ENCODE measurements at places on chromosomes 5 and 9.

DNA sequence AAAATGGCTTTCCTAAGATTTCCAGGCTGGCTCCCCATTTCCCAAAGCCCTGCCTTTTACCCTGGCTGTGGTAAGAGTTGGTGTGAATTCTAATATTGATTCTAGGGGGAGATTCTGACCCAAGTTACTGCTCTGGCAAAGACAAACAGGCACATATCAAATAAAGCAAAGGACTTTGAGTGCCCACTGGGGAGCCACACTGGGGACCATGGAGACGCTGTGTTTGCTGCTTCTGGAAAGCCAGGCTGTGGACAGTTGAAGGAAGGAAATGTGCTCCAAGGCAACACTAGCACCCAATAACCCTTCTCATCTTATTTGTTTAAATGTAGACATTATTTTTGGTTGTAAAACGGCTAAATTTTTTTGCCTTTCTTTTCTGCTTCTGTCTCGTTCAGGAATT, 78.7 kb downstream of the SNCAIP start:
- no peak for DNase-seq

- no peak for DNase-seq
These were observed 356.2 kb downstream of the TMEM161B start for GRCh38 chr5:87912419-87912818.

DNA sequence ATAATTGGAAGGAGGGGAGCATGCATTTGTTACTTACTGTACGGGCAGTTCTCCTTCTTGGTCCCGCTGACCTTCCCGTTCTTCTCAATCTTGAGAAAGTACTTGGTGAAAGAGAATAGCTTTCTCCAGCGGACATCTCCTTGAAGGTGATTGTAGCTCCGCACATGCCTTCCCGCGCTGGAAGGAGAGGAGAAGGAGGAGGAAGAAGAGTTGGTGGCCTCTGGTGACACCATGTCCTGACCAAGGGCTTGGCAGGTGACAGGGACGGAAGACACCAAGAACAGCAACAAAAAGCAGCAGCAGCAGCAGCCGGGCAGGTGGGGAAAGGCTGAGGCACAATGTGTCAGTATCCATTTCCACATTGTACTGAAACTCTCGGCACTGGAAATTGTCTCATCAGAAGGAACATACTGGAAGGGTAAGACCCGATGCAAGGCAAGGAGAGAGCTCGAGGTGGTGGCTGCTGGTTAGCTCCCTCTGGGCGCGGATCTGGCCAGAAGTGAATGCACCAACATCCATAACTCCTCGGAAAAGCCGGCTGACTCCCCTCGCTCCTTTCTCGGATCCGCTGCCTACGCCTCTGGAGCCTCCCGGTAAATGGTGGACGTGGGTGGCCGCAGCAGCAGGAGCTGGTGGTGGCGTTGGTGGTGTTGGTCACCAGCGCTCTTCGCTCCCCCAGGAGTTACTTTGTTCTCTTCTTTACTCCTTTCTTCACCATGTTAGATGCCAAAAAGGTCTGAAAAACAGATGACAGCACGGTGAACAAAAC, 715 bp downstream of the FGF10 start:
- no peak for DNase-seq

GRCh38 chr5:27266184-27266583, 227.8 kb upstream of the CDH9 start:
- DNase-seq: no peak

DNA sequence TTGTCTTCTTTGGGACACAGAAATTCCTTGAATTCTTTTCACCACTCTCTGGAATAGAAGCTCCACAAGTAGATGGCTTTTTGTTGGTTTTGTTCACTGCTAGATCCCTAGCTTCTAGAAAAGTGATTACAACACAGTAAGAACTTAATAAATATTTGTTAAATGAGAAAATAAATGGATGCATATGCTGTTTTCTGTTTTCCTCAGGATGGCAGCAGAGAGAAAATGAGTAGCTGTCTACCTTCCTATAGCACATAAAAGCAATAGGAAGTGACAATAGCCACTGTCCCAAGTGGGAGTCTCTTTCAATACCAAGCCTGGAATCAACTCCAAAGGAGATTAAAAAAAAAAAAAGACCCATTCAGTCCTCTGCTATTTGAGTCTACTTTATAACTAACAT, 100.6 kb upstream of the NREP start:
- DNase-seq: no peak

GRCh38 chr9:34741628-34742027, 31.7 kb upstream of the CCL21 start:
- DNase-seq: no peak

GRCh38 chr5:72166070-72166979, 59.0 kb downstream of the MAP1B start:
- DNase-seq: no peak

DNA sequence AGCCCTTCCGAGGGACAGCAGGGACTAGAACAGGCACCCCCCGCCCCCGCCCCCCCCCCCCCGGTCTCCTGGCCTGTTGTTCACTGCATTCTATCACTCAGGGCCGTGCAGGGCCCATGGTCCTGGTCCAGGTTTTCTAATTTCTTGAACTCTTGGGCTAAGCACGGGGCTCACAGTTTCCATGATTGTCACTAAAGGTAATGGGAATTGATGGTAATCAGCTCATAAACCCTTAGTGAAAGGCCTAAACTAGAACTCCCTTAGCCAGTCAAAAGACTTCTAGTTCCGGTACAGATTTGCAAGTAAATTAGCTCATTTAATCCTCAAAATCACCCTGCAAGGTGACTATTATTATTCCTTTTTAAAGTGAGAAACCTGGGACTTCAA, 14.7 kb upstream of the PWWP2A start:
- no peak for DNase-seq

DNA sequence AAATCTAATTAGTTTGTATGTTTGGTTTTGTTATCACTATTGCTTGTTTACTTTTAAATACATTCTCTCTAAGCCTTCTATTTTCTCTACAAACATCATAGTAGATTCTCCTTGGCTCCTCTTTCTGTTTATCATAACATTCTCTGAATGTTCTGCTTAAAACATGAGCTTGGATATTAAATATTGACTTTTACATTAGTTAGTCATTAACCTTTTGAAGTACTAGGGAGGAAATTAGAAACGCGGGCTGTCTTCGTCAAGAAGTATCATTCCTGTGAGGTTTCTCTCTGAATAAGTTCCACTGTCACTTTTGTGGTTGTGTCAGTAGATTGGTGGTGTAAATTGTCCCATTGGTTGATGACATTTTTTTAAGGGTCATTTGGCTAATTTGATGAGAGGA, 821.5 kb downstream of the EFNA5 start:
- no peak for DNase-seq

- DNase-seq: no peak
These were observed 9.8 kb upstream of the MIER3 start for GRCh38 chr5:56961746-56962145.

GRCh38 chr5:97877588-97877987, 694.5 kb upstream of the RIOK2 start:
- no peak for DNase-seq

DNA sequence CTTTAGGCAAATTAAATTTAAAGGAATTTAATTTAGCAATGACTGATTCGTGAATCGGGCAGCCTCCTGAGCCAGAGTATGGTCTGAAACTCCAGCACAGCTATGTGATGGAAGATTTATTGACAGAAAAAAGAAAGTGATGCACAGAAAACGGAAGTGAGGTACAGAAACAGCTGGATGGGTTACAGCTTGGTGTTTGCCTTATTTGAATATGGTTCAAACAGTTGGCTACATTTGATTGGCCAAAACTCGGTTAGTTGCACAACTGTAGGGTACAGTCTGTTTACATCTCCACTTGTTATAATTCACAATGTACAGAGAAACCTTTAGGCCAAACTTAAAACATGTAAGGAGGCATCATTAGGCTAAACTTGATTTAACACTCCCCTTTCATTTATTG, 1716.1 kb upstream of the C9orf72 start:
- DNase-seq: no peak

DNA sequence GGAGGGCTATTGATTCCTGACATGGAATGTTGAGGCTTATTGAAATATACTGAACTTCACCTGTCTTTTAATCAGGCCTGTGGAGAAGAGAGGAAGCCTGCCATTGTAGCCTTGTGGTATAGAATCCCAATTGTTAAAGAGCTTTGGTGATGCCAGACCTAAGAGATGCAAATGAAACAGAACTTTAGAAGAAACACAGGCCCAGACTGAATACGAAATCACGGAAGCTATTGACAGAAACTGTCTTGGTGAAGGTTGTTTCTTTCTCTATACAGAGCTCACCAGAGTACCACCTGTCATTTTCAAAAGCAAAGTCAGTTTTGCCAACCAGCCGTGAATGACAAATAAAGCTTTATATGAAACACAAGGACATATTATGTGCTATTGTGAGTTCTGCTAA, 660.3 kb downstream of the ISL1 start:
- DNase-seq: no peak

DNA sequence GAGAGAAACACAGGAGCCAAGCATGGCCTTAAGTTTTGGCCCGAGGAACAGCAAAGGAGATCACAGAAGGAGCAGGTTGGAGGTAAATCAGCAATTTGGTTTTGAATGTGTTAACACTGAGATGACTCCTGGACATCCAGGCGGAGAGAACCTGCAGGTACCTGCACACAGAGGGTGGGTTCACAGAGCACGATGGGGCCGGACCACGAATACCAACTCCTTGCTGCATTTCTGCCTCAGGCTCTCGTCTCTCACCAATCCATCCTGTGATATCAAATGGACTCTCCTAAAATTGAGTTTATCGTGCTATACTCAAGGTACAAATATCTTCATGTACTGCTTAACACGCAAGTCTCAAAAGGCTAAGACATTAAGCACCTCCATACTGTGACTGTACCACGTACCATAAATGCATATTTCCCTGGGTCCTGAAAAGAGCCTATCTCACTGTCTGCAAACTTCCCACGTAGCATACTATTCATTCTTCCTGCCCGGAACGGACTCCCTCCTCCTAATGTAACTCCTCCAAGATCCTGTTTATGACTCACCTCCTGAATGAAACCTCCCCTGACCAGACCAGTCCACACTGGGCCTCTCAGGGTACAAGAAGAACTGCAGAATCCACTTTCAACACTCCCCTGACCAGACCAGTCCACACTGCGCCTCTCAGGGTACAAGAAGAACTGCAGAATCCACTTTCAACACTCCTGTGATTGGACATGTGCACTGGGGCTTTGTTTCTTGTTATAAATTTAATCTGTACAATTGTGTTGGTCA, 380.8 kb upstream of the RFX3 start:
- no peak for DNase-seq

GRCh38 chr5:148984345-148984744, 78.5 kb downstream of the SH3TC2 start:
- DNase-seq: no peak

- DNase-seq: no peak
These were observed 16.8 kb downstream of the FRMD3 start for GRCh38 chr9:83521411-83521810.

DNA sequence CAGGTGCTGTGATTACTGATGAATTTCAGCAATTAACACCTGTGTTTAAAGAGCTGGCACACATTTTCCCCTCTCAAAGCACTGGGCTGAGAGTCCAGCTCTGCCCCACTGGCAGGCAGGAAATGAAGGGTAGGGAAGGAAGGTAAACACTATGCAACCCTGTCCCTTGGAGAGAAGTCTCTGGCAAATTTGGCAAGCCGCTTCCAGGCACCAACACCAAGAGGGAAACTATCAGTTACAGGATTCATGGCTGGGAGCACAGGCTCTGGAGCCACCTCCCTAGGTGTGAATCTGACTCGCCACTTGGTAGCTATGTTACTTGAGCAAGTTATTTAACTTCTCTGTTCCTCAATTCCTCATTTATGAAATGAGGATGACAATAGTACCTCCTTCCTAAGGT, 3.3 kb downstream of the ANKS6 start:
- DNase-seq: no peak

- DNase-seq: no peak
These were observed 55.3 kb upstream of the POU4F3 start for GRCh38 chr5:146283344-146283761.

DNA sequence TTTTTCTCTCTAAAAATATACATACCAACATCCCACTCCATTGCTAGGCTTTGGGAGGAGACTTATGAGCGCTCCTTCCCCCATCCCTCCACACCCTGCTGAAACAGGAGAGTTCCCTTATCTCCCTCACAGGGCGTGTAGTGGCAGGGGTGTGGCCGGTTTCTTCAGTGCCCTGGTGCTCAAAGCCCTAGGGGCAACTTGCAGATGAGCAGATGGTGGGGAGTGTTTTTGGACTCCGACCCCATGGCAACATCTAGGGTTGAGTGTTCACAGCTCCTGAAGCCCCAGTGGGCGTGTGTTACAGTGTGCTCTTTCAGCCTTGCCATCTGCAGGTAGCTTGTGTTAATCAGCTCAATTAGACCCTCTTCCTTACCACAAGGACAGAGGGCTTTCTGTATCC, 409.5 kb downstream of the MAT2B start:
- DNase-seq: no peak

DNA sequence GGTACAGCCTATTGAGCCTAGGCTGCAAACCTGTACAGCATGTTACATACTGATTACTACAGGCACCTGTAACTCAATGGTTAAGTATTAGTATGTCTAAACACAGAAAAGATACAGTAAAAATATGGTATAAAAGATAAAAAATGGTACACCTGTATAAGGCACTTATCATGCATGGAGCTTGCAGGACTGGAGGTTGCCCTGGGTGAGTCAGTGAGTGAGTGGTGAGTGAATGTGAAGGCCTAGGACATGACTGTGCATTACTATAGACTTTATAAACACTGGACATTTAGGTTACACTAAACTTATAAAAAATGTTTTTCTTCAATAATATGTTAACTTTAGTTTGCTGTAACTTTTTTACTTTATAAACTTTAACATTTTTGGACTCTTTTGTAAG, 171.3 kb downstream of the SLC28A3 start:
- no peak for DNase-seq

DNA sequence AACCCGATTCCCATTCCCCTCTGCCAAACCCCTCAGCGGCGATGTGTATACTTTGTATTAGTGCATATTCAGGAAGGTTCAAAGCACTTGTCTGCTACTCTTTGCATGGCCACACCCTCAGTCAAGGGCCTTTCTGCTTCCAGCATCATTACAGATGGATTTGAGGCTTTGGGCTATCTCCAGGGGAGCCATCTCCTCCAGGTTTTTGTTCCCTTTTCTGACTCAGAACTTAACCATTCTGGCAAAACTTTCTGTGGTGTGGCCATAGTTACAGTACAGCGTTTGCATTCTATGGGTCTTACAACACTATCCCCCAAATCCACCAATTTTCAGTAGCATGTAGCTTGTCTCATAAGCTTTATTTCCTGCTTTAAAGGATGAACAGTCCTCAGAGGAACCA, 36.0 kb upstream of the SVEP1 start:
- no peak for DNase-seq

DNA sequence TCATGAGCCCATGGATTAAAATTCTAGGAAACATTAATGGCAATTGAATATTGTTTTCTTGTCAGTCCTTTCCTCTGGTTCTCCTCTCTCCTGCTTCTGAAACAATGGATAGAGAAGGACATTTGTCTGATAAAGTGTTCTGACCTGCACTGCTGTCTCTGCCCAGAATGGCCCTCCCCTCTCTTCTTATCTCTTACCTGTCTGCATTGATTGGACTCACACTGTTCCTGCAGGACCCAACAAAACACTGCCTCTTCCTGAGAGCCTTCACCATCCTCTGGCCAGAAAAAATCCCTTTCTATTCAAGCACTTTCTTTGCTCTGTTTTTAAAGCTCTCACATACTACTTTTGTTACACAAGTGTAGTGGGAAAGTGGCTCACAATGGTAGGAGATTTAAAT, 143.8 kb upstream of the DHFR start:
- no peak for DNase-seq
